ENCODE measurements at places on chromosomes 3 and 15.
A peak's percentile ranks its signal among the peaks of the same experiment; 100 is the strongest.

GRCh38 chr3:186094271-186094670 lies 14.6 kb downstream of the ETV5 start:
- no peak for DNase-seq

GRCh38 chr15:89912674-89913396 lies at the start of gene ARPIN:
ARPIN (minus strand) TSS chr15:89912952; CDS start chr15:89912835, 117 bp downstream.
- DNase-seq, result peak; percentile 69

- DNase-seq, result no peak
Measured at GRCh38 chr3:71543371-71544016, 40.0 kb downstream of the FOXP1 start.

GRCh38 chr15:91572110-91572509 lies 281.4 kb upstream of the SLCO3A1 start:
- DNase-seq, result no peak

DNA sequence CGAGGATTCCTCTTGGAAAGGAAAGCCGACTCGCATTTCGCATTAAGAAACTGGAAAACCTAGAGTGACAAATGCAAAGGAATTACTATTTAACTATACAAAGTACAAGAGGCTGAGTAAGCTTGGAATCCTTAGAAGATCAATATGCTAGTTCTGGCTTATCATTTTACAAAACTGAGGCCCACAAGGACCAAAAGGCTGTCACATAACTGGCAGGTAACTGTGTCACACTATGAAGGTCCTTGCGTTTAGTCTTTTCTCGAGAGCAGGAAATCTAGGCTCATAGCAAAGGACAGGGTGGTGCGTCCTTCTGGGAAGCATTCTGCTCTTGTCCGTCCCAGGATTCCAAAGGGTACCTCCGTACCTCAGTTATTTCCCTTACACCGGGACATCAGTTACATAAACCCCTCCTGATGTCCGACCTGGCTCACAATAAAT lies 629 bp downstream of the RPL24 start:
- no peak for DNase-seq

DNA sequence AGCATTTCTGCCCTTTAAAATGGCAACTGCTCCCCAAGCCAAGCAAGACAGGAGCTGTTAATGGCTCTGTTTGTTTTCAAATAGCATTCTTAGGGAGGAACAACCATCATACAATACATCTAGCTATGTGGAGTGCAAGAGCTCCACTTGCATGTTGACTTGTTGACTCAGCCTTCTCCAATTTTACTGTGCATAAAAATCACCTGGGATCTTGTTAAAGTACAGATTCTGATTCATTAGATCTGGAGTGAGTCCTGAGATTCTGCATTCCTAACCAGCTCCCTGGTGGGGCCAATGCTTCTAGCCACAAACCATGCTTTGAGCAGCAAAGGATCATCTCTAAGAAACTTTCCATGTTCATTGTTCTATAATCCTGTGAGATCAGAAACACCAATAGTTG lies 171.4 kb downstream of the THRB start:
- DNase-seq, result no peak
